ENCODE measurements at places on chromosomes 2 and 18.

DNA sequence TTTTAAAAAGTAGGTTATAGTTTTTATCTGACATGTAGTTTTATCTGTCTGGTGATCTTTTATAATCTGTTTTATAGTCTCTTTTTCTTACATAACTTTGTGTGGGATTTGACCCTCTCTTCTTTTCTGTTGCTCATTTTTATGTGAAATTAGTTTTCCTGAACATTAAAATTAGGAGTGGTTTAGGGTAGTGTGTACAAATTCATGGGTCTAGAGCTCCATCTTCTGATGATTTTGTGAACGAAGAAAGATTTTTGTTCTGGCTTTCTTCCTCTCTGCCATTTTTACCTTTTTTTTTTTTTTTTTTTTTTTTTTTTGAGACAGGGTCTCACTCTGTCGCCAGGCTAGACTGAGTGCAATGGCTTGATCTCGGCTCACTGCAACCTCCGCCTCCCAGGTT is 46.6 kb downstream of the SLC30A6 start:
- no peak for DNase-seq
- no peaks in the 10 kb centered on the region for H3K27me3 ChIP-seq
- H3K27ac ChIP-seq, result no peak overlapping the region
- no peak overlapping the region for H3K4me3 ChIP-seq
- peaks cover 5% of the 10 kb centered on the region for H3K36me3 ChIP-seq

GRCh38 chr2:69163109-69163508 is 150.1 kb downstream of the ANTXR1 start:
- DNase-seq, result no peak
- H3K27me3 ChIP-seq, result no peaks in the 10 kb centered on the region
- H3K36me3 ChIP-seq, result no peaks in the 10 kb centered on the region
- no peak overlapping the region for H3K27ac ChIP-seq

DNA sequence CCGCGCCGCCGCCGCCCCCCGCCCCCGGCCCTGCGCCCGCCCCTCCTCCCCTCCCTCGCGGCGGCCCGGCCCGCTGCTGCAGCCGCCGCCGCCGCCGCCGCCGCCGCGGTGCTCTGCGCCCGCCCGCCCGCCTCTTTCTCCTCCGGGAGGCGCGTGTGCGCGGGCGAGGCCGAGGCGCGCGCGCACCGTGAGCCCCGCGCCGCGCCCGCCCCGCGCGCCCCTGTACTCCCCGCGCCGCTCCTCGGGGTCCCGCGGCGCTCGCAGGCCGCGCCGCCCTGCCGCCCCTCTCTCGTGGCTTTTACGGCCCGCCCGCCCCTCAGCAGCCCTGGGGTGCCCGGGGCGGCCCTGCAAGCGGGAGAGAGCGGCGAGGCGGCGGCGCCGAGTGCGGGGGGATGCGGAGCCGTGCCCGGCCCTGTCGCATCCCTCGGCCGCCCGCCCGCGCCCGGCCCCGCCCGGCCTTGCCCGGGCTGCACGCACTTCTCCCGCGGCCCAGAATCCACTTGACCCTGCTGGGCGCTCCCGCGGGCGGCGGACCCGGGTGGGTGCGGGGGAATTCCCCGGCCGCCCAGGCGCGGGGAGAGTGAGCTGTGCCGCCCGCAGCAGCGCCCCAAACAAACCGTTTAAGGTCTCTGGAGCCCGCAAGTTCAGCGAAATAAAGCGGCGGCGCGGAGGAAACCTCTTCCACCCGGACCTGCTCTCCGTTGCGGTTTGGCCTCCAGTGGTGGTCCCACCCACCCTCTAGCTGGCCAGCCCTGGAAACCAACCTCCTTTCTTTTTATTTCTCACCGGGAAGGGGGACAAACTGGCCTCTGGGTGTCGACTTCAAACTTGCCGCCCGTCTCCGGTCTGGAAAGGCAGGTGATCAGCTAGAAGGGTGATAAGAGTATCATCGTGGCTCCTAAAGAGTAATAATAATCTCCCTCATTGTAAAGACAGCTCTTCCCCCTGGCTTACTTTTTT is 37.4 kb downstream of the AFF3 start:
- no peak overlapping the region for H3K4me3 ChIP-seq
- no peak overlapping the region for H3K27ac ChIP-seq
- no peaks in the 10 kb centered on the region for H3K36me3 ChIP-seq

DNA sequence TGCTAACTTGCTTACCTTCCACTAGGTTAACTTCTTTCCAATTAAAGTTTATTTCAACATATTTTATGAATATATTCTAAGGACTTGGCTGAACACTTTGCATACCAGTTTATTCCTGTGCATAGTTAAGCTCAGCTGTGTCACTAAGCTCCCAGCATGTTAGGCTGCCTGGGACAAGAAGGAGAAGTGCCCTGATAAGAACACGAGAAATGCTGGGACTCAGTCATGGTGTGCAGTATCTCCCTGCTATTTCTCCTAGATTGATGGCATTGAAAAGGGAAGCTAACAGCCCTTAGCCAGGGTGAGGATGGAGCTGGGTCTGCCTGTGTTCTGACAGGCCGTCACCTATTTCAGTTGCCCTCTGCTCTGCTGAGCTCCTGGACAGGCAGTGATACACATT is 164.3 kb downstream of the TRABD2A start:
- H3K27me3 ChIP-seq, result no peaks in the 10 kb centered on the region
- DNase-seq, result no peak
- no peaks in the 10 kb centered on the region for H3K36me3 ChIP-seq
- H3K4me1 ChIP-seq, result peaks cover 17% of the 10 kb centered on the region
- H3K4me3 ChIP-seq, result no peak overlapping the region

DNA sequence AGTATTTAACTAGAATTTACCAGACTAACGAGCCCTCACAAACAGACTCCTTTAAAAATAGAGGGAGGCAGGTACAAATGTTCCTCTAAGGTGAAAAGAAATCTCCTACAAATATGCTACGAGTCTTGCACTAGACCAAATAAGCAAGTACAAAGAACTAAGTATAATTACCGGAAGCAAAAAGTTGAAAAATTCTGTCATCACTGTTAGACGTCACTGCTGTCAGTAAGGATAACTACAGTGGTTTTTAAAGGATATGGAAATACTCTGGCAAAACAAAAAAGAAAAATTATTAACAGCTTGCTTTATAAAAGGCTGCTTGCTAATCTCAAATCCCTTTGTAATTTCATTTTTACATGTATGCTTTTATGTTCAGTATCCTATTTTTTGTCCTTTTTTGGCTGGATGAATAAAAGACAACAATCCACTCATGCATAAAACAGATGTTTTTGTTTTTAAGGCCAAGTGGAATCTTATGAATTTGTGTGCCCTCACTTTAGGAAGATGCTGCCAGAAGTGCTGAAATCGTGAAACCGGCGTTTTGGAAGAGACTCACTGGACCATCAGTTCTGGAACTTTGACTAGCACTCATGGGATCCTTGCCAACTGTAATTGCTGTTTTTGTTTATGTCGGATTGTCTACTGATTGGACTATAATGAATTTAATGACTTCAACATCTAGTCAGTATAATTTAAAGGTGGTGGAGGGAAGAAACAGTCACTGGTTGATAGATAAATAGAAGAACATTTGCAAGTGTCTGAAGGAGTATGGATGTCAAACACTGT is 6.7 kb downstream of the ZNF521 start:
- peaks cover 12% of the 10 kb centered on the region for H3K27me3 ChIP-seq
- H3K27ac ChIP-seq, result no peak overlapping the region
- no peak for DNase-seq
- no peak overlapping the region for H3K4me3 ChIP-seq

DNA sequence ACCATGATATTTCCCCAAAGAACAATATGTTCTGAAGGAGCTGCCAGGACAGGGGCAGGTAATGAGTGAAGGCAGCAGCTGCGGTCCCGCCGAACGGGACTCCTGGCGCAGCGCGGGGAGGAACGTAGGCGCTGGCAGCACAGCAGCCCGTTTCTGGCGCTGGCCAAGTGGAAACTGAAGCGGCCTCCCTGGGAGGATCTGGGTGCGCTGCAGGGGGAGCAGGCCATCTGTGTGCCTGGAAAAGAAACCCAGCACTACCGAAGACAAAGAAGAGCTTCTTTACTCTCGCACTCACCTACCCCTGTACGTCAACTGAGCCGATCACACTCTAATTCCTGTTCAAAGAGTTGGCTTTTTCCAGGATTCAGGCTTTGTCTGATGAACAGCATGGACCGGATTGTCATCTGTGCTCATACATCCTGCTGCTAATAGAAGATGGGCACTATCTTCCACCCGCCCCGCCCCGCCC is 11.8 kb downstream of the G6PC2 start:
- H3K4me3 ChIP-seq, result no peak overlapping the region
- no peak for DNase-seq
- no peaks in the 10 kb centered on the region for H3K27me3 ChIP-seq
- H3K27ac ChIP-seq, result no peak overlapping the region
- no peaks in the 10 kb centered on the region for H3K4me1 ChIP-seq
- no peaks in the 10 kb centered on the region for H3K36me3 ChIP-seq

GRCh38 chr2:197339496-197340220 is 29.1 kb upstream of the ANKRD44 start:
- H3K27ac ChIP-seq, result no peak overlapping the region
- no peak overlapping the region for H3K4me3 ChIP-seq
- DNase-seq, result no peak
- H3K36me3 ChIP-seq, result no peaks in the 10 kb centered on the region
- H3K27me3 ChIP-seq, result no peaks in the 10 kb centered on the region
- peaks cover 4% of the 10 kb centered on the region for H3K4me1 ChIP-seq

GRCh38 chr2:174633623-174633930 is 36.0 kb upstream of the WIPF1 start:
- H3K4me3 ChIP-seq, result peak overlapping the region; percentile 78
- no peaks in the 10 kb centered on the region for H3K27me3 ChIP-seq
- no peak for DNase-seq
